ENCODE measurements at places on chromosomes 7 and 10. TPM values are rescaled to one million over a fixed set of nuclear protein-coding genes. Genes with fewer than 3 reads are reported as not detected.

Gene CASTOR2
- 2.9 TPM for total RNA-seq

Gene PPP1R17
- not detected for total RNA-seq

Gene C7orf33
- not detected for total RNA-seq

Gene TRIM8
- total RNA-seq, result 44.8 TPM

Gene CCL26
- 8.8 TPM for total RNA-seq

All from A549 treated with CORT108297 at 1 μM for 4 hours (cell line).